T47D (cell line): ENCODE measurements at places on chromosomes 3 and 15.
A peak's percentile ranks its signal among the peaks of the same experiment; 100 is the strongest.

GRCh38 chr15:68177742-68178141 lies 27.4 kb downstream of the CALML4 start:
- no peak for DNase-seq

DNA sequence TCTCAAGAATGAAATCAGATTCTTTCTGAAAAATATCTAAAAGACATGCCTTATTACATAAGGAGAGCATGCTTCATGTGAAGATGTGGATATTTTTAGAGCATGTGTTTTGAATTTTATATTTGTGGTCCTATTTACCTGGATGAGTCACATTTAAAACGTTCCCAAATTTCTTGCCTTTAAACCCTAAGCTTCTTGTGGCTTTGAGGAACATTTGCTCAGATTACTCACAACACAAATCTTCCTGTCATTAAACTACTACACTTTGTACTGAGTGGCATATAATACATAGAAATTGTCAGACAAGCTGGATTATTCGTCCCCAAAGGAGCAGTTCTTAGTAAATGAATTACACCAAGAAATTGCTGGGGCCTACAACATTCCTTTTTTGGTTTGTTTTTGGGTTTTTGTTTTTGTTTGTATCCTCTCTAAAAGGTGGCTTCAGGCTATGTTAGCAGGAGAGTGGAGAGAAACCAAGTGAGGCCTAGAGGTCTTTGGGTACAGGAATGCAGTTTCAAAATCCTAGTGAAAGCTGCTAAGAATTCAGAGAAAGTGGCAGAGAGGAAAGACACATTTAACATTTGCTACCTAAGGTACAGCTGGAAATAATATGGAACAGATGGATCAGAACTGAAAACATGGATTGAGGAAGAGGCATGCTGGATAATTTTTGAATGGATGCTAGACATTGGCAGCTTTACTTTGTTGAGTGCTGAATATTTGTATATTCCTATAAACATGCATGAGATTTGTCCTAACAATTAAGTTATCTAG lies 128.1 kb downstream of the RPL22L1 start:
- no peak for DNase-seq

DNA sequence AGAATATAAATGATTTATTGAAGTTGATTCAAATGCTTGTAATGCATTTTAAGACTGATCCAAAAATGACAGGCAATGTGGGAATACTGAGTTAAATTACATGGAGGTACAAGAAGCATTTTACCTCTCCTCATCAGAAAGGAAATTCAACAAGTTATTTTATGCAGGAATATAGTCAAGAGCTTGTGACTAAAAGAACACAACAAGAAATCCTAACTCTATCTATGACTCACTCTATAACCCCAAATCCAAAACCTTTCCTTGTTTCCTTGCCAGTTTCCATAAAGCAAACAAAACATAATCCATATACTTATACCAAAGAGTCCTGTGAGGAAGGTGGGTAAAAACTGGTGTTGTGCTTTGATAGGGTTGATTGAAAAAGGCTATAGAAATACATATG lies 30.8 kb downstream of the SIN3A start:
- DNase-seq, result no peak

DNA sequence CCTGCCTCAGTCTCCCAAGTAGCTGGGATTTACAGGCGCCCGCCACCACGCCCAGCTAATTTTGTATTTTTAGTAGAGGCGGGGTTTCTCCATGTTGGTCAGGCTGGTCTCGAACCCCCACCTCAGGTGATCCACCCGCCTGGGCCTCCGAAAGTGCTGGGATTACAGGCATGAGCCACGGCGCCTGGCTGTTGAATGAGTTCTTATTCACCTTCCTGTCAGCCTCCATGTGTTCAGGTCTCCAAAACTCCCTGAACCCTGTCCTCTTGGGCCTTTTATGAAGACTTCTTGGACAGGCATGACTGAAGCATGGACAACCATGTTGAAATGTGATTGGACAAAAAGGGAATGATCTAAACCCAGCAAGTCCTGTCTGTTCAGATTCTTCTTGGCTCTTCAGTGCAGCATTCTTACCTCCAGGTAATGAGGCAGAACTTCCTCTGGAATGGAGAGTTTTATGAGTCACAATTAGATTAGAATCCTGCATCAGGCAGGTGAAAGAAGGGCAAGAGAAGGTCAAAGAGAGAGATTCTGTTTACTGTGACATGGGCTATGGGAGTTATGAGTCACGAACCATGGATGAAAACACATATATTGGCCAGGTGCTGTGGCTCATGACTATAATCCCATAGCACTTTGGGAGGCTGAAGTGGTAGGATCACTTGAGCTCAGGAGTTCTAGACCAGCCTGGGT lies 23.1 kb upstream of the EIF4A2 start:
- DNase-seq, result peak; percentile 92

- DNase-seq, result no peak
Observed at GRCh38 chr15:40744815-40745152, 10.3 kb downstream of the RMDN3 start.

DNA sequence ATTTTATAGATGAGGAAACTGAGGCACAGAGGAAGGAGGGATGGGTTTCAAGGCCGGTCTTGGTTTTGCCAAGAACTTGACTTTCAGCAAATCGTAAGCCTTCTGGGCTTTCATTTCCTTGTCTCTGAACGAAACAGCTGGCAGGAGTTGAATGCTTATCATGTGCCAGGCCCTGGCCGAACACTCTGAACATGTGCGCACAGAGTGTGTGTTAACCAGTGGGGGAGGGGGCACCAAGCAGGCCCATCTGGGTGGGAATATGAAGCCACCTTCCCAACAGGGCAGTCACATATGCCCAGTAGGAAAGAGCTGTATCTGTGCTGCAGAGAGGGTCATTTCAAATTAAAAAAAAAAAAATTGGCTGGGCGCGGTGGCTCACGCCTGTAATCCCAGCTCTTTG lies 29.3 kb downstream of the ZNF710 start:
- DNase-seq, result no peak

DNA sequence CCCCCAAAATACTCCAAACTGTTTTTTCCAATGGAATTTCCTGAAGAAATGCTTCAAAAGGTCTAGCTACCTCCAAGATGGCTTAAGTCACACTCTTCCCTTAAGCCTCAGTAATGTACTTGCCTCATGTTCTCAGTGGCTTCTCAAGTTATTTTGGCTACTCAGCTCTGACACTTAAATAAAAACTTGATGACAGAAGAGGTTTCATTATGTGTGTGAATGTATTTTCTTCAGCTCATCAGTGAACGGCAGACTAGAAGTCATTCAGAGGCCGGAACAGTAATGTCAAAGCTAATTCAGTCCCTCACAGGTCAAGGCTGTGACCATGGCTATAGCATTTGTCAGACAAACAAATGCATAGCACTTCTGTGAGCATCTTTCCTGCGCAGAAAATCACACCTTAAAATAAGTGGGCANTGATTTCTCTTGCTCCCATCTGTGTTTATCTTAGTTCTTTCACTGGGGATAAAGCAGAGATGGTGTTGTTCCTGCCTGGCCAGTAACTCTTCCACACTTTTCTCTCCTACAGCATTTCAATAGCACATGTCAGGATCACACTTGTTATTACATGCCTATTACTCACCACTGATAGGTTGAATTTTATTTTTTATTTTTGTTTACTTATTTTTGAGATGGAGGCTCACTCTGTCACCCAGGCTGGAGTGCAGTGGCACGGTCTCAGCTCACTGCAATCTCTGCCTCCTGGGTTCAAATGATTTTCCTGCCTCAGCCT lies 68.5 kb upstream of the PLCL2 start:
- DNase-seq, result no peak

DNA sequence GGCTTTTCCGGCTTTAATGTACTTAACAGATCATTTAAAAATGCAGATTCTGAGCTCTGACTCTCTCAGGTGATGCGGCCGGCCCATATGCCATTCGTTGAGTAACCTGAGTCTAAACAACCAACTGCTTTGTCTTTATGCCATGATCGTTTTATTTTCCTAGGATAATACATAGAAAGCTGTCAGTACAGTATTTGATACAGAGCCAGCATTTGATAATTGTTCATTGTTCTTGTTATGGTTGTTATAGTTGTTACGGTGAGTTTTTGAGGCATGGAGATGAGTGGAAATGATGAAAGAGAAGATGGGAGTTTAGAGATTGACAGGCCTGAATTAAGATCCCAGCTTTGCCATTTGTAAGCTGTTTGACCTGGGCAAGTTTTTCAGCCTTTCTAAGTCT lies 40.0 kb downstream of the TMEM45A start:
- DNase-seq, result no peak

DNA sequence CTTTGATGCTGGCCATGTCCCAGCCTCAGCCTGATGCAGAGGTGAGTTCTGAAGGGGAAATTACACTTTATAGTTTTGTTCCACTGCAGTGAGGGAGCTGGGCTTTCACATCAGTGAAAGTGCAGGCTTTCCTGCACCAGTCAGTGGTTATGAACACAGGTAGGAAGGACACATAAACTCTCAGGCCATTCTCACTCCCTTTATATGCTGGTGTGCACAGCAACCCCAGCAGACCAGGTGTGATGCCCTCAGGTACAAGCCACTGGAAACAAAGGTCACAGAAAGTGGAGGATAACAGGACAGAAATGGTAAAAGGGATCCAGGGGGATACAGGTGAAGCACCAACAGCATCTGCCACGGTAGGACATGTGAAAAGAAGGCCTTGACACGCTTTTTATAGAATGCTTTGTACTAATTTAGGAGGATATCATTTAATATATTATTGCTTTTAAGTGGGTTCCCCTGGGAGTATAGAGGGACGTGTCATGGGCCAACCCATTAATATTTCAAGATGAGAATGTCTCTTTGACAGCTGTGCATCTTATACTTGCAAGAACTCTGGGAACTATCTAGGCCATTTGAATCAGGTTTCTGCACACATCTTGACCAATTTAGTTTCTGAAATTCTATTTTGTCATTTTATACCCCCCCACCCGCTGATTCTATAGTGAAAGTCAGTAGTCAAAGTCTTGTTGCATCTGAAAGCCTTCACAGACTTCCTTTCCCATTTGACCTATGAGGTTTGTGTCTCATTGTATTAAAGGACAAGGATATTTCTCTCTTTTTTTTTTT lies 25.0 kb upstream of the BLM start:
- DNase-seq, result no peak

DNA sequence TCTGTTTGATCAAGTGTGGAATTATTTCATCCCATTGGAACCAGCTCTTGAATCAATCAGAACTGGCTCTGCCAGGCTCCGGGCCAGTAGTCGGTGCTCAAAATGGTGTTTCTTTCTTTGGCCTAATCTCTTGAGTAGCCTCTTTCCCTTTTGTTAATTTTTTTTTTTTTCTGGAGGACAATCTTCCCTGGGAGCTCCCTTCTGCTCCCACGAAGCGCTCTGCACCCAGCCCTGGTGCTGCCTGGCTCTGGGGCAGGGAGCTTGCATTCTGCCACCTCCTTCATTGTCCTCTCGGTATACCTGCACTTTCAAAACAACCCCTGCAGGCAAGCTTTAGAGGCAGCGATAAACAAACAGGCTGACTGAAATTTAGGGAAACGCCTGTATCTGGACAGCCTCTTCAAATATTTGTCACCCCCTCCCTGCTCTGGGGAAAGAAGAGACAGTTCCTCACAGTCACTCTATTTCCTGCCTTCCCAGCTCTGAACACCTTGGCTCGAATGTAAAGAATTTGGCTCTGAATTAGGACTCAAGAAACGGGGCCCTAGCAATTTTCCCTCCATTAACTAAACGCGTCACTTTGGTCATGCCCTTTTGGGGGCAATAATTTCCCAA lies 1.1 kb upstream of the THSD4 start:
- DNase-seq, result peak; percentile 98

DNA sequence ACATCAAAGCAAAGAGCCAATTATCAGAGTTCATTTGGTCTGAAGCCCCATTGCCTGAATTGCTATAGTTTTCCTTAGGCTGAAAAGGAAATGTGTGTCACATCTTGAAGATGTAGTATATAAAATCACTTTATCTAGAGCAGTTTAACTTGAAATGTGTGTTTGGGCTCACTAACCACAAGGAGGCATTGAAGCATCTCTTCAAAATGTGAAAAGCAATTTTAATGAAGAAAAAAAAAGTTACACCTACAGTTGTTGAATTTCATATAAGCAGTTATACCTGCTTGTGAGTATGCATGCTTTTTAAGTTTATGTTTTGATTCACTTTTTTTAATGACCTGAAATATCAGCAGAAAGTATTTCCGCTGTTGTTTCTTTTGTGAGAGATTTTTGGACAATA lies 129.3 kb downstream of the IQCH start:
- peak; percentile 22 for DNase-seq

DNA sequence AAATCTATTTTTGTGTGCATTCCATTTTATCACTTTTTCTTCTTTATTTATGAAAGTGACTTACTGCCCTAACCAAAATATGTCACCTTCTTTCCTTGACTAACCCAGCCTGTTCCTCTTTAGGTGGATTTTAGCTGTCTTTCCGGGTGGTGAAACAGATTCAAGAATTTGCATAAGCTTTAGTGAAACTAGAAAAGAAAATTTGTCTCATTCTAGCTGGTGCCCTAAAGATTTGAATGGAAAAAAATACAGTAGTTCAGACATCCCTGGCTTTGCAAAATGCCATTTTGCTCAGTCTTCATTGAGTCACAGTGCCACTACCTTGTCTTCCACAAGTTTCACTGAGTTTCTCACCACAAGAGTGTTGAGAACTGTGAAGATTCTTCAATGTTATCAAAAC lies 28.2 kb upstream of the CCDC50 start:
- DNase-seq, result no peak

DNA sequence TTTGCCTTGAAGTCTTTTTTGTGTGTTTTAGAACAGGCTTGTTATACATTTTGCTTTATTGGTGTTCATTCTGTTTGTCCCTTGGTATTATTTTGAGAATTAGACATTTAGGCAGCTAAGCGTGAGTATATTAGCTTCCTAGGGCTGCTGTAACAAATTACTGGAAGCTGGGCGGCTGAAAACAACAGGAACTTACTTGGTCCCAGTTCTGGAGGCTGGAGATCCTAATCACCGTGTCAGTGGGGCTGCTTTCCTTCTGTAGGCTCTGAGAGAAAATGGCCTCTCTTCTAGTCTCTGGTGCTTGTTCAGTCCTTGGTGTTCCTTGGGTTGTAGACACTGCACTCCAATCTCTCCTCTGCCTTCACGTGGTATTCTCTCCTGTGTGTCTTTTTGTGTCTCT lies 142.3 kb downstream of the KLHL25 start:
- DNase-seq, result no peak

DNA sequence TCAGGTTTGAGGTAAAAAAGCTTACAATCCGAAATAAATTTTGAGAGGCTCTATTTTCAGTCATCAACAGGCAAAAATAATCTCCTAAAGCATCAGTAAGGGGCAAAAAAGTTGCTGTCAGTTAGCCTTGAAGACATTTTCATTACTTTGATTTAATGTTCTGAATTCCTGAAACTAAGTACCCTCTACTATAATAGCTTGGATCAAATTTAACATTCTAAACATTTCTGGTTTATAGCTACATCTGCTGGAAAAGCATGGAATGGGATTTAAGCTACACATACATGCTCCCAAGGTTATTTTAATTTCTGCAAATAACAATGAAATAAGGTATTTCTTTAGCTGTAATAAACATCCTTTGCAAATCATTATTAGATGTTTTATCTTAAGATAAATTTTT lies 245.4 kb downstream of the ULK4 start:
- no peak for DNase-seq
